Astrocyte (in vitro differentiated cells and primary cell): ENCODE measurements at places on chromosomes 6 and 20.

DNA sequence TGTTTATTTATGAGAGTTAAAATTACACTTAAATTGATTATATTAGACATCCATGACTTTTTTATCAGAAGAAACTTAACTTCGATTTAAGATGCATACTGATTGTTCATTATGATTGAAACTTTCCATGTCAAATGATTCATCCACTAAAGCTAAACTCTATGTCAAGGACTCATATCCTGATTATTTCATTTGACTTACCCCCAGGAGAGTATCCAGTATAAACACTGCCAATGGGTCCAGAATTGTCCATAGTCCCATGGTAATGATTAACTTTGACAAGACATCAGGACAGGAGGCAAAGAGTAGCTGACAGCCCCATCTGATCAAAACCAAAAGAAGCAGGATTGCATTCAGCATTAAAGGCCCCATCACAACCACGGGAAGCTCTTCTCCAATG, 709.9 kb downstream of the TFAP2A start:
- no peak for DNase-seq

- DNase-seq: no peak
Observed at GRCh38 chr6:115832786-115833185, 227.9 kb downstream of the FRK start.

- DNase-seq: no peak
Observed at GRCh38 chr6:71651636-71652035, 234.7 kb upstream of the RIMS1 start.

DNA sequence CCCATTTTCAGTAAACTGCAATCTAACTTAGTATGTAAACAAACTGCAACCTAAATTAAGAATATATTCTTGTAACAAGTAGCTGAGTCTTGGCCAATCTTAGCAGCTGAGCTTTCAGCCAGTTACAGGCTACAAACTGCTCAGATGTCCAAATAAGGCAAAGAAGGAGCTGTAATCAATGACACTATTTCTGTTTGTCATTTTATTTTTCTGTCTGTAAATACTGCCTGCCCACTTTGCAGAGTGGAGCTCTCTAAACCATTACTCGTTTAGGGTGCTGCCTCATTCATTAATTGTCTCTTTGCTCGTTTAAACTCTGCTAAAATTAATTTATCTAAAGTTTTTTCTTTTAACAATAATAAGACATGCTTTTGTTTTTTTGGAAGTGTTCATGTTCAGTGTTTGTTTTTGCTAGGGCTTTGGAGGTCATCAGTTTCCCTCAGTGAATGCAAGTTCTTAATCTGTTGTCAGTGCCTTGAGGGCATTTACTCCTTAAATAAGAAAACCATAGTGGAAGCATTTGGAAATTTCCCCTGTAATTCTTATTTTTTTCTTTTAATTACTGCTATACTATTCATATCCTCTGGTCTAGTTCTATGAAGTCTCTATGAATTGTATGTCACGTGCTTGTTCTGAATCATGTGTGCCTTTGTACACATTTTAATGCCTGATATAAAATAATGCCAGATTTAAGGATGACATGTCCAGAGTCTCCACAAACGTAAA, 3.6 kb upstream of the PRL start:
- DNase-seq: no peak

GRCh38 chr6:125791820-125792165, 1.0 kb downstream of the NCOA7 start:
- no peak for DNase-seq

DNA sequence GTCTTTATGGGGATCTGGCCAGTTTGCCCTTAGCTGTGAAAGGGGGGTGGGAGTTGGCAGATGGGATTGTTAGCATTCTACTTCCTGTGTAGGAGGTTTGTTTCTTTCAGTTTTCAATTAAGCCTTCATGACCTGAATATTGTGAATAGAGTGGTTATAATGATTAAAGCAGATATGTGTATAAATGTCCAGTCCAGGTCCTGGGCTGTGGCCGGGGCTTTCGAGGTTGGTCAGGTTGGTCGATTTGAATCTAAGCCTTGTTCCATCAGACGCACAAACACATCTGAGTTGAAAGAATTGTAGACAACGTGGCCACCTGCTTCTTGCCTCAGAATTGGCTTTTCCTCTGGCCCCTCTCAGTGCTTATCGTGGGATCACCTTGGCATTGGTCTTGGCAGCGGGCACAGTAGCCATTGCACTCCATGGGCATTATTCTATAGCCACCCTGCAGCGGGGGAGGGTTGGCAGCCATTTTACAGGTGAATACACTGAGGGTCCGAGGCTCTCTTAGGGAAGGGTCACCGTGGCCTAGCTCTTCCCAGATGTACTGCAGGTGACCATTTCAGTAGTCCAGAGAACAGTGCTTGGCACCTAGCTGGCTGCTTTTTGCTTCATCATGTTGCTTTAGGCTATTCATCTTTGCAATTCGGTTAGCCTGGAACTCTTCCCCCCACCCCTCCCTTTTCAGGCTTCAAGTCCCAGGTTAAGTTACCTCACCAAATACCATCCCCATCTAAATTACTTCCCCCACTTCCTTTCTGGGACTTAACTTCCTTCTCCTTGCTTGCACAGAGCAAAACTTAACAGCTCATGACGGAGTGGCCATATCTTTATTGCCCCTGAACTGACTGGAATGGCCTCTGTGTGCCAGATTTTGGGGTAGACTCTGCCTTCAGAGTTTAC, 1.1 kb downstream of the RNF114 start:
- no peak for DNase-seq

- DNase-seq: peak; percentile 47
Observed at GRCh38 chr6:28943557-28944411, 20.0 kb upstream of the TRIM27 start.

DNA sequence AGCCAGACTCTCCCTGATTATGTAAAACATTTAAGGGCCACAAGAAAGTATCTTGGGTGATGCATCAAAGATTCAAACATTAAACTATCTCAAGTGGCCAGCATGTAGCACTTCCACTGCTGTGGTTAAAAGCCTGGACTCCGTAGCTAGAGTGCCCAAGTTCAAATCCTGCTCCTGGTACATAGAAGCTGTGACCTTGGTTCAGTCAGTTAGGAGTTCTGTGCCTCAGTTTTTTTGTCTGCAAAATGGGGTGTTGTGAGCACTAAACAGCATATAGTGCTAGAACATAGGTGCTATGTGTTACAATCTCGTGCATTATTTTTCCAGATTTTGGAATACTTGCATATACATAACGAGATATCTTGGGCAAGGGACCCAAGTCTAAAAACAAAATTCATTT, 68.7 kb downstream of the PSMG4 start:
- DNase-seq: no peak

- DNase-seq: no peak
Observed at GRCh38 chr20:51525241-51526105, 17.0 kb downstream of the NFATC2 start.

DNA sequence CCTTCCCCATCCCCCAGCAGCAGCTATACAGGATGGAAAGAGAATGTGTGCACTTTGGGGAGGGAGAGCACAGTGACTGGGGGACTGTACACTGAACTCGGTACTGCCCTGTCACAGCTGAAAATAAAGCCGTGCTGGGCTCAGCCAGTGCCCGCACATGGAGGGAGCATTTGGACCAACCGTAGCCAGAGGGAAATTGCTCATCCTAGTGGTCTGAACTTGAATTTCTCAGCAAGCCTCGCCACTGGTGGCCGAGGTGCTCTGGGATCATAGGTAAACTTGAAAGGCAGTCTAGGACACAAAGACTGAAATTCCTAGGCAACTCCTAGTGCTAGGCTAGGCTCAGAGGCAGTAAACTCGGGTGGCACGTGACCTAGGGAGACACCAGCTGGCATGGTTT, 61.0 kb downstream of the DZANK1 start:
- no peak for DNase-seq

DNA sequence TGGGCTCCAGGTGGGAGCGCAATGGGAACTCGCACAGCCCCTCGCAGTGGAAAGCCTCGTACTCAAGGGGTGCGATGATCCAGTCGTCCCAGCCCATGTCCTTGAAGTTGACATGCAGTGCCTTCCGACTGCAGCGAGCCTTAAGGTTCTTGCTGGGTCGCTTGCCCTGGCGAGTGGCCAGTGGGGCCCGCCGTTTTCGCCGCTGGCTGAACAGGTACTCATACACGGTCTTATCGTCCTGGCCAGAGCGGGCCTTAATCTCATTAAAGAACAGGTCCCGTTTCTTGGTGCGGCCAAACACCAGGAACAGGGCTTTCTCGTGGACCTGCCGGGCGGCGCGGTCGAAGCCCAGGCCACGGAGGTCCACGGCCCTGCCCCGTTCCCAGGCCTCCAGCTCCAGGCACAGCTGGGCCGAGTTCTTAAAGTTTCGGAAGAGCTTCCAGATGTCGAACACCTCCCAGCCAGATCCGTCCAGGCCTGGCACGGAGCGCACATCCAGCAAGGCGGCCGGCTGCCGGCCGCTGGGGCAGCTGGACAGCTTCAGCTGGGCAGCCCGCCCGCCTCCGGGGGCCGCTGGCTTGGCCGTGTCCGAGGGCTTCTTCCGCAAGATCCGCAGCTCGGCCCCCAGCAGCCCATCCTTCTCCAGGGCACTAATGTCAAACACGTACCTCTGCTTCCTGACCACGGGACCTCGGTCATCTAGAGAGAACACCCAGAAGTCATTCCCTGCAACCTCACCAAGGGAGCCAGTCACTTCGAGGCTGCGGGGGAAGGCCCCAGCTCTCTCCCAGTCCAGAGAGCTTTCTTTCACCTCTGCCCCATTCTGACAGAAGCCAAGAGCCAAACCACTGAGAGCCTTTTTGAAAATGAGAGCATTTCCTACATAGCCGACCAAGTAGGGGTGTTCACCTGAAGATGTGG, 3.7 kb downstream of the GDF5 start:
- DNase-seq: no peak

- no peak for DNase-seq
Observed at GRCh38 chr6:4447639-4448330, 312.4 kb upstream of the ECI2 start.

GRCh38 chr6:159254186-159254585, 85.0 kb downstream of the FNDC1 start:
- no peak for DNase-seq

GRCh38 chr6:128882560-128882959, 378 bp upstream of the LAMA2 start:
- DNase-seq: no peak

DNA sequence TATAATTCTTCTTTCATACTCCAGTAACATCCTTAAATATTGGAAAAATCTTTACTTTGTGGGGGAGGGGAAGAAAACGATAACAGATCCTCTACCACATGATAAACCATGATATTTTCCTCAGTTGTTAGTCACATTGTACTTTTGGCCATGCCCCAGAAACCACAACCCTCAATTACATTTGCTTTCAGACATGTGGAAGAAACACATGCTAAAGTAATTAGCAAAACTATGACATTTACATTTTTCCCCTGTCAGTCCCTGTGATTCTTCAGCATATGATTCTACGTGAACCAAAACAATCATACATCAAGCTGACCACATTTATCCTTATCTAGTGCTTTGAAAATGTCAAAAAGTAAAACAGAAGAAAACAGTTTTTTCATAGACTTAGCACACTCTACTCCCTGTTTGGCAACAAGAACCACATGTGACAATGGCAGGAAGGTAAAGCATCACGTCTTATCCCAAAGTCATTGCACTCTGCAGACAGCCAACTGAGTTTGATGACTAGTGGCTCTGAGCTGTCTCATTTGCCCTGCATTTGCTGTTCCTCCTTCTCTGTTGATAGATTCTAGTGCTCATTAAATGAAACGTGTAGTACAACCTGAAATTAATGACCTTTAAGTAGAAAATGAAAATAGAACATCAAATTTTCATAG, 505.8 kb upstream of the MARCKS start:
- peak; percentile 92 for DNase-seq

DNA sequence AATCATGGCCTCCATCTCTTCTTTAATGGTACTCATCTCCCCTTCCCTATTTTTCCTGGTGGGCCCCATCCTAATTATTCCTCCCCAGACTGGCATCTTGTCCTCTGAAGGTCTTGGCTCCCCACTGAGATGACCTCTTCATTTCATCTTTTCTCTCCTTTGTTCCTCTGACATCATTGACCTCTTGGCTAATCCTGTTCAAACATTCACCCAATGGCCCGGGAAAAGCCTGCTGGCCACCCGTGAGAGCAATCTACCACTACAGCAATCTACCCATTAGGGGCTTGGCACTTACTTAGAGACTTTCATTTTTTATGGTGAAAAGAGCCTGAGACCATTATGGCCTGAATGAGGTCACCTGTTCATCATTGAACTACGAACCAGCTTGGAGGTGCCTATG, 130.8 kb downstream of the DNAH8 start:
- DNase-seq: no peak

DNA sequence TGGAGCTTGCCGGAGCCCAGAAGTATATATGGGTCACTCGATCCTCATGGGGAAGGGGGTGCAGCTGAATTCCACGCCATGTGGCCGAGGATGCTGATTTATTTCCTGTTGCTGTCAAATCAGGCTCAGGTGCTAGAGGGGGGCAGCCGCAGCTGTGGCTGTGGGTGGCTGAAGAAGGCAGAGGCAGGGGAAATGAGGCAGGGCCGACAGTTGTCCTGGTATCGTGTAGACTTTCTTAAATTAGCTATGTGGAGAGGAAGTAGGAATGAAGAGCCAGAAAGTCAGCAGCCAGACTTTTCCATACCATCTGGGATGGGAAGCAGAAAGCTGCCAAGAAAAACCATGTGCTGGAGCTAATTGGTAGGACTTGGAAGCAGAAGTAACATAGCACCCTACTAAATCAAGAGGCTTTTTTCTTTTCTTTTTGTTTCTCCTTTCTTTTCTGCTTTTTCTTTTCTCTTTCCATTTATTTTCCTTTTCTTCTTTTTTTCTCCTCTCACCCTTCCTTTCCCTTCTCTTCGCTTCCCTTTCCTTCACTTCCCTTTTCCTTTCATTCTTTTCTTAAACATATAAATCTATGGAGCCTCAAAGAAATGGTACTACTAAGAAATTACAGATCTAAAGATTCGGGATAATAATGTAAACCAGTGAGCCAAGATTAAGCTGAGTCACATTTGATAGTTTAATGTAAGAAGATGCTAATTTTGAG, 90.6 kb upstream of the CD83 start:
- DNase-seq: peak; percentile 66

DNA sequence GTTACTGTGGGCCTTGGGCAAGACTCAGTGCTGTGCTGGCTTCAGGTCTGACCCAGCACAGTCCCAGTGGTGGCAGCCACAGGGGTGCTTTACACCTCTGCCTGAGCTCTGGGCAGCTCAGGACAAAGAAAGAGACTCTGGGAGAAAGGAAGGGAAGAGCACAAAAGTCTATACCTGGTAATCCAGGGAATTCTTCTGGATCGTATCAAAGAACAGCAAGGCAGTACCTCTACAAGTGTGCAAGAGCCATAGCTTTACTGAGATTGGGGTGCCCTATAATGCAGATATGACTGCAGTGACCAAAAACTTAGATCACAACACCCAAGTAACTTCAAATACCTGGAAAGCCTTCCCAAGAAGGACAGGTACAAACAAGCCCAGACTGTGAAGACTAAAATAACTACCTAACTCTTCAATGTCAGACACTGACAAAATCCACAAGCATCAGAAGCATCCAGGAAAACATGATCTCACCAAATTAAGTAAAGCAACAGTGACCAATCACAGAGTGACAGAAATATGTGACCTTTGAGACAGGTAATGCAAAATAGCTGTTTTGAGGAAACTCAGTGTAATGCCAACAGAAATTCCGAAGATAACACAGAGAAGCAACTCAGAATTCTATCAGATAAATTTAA, 47.9 kb upstream of the LIN28B start:
- no peak for DNase-seq

GRCh38 chr20:63567386-63568169, 6.5 kb downstream of the HELZ2 start:
- DNase-seq: no peak
